Activated CD8-positive, alpha-beta T cell treated with anti-CD3 and anti-CD28 coated beads, Interleukin-2, amount 10 ng/mL, durations not matched to agents 7 days and 5 days (primary cell): ENCODE measurements at places on chromosomes 1 and 21.
A peak's percentile ranks its signal among the peaks of the same experiment; 100 is the strongest.

GRCh38 chr1:176545034-176545639 is 82.2 kb downstream of the PAPPA2 start:
- DNase-seq: no peak

- DNase-seq: no peak
Measured at GRCh38 chr21:18350216-18350615, 53.4 kb downstream of the TMPRSS15 start.

DNA sequence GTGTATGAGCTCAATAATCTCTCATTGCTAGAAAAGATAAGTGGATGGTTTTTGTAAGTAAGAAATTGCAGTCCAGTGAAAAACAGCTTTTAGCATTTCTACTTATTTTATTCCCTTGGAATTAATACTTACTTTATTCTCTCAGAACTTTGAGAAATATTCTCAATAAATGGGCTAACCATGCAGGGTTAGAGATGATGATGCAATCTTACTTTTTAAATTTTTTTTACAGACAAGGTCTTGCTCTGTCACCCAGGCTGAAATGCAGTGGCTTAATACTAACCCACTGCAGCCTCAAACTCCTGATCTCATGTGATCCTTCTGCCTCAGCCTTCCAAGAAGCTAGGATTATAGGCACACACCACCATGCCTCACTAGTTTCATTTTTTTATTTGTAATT is 440.8 kb upstream of the ZP4 start:
- DNase-seq: no peak

- no peak for DNase-seq
Measured at GRCh38 chr1:236689713-236690569, 3.6 kb downstream of the ACTN2 start.

GRCh38 chr1:79950511-79950910 is 944.0 kb upstream of the ADGRL4 start:
- no peak for DNase-seq

DNA sequence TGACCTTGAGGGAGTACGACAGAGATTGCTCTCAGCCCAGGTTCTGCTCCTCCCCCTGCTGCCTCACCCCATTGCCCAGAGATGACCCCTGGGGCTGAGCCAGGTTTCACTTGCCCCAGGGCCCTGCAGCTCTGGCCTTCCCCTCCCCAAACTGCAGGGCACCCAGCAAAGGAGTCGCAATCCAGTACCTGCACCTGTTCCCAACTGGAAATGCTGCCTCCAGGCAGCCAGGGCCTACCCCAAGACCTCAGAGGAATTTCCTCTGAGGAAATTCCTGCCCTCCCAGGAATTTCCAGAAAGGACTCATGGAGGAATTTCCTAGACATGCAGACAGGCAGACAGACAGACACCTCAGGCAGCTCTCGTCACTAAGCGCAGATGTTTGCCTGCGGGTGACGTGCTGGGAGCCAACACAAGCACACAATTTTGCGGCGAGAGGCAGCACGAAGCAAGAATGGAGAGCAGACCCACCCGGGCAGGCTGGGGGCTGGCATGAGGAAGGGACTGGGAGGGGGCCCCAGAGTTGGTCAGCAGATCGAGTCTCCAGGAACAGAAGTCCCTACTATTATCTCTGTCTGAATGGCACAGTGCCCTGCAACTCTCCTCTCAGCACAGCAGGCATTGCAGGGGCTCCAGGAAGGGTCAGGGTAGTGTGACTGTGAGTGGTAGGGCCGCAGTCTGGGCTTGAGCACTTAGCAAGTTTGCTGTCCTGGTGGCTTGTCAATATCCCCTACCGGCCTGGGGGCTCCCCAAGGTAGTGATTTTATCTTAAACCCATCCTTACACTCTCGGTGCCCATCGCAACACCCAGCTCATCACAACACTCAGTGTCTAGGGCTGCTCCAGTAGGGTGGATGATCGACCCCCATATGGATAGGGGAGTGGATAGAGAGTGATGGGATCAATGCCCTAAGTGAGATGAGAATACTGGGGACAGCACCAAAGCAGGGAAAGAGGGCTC is 2.9 kb upstream of the EFNA1 start:
- no peak for DNase-seq

GRCh38 chr1:41241749-41242341 is at the start of gene SCMH1:
Gene SCMH1, minus strand, starts transcription at chr1:41242306. Its CDS starts 56,173 bp downstream, at chr1:41186133.
- DNase-seq: peak; percentile 55

DNA sequence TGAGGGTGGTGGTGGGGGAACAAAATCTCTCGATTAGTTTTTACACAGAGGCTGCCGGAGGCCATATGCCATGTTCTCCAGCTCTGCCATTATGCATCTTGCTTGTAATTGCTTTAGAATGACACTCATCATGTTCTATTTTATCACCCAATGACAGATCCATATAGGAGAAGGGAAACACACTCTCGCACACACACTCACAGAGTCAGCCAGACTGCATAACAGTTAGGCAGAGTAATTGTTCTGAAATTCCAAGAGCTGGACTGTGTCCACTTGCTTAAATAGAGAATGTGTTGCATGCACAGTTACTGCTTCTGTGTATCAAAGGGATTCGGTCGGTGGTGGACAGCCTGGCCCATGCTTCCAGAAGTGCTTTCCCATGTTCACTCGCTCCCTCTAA is 30.6 kb downstream of the KCND3 start:
- no peak for DNase-seq

DNA sequence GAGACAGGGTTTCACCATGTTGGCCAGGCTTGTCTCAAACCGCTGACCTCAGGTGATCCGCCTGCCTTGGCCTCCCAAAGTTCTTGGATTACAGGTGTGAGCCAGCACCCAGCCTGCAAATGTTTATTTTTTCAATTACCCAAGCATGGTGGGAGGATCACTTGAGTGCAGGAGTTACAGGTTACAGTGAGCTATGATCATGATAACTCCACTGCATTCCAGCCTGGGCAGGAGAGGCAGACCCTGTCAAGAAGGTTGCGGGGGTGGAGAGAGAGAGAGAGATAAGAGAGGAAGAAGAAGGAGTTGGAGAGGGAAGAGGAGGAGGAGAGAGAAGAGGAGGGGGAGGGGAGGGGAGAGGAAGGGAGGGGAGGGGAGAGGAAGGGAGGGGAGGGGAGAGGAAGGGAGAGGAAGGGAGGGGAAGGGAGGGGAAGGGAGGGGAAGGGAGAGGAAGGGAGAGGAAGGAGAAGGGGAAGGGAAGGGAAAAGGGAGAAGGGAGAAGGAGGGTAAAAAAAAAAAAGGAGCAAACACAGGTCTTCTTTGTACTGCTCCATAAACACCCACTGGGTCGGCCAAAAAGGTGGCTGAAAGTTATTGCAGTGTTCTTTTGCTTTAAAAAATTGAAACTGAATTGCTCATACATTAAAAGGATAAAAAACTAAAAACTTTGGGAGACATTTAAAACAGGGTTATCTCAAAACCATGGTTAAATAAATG is 5.8 kb upstream of the SLC9C2 start:
- no peak for DNase-seq
